ENCODE measurements at places on chromosomes 2 and 18. TPM values are rescaled to one million over a fixed set of nuclear protein-coding genes. Genes with fewer than 3 reads are reported as not detected.

Gene FAP
- total RNA-seq = 8.7 TPM

Gene AGAP1
- 42.4 TPM for total RNA-seq

Gene PMAIP1
- total RNA-seq = 21.7 TPM

Gene LDAH
- total RNA-seq = 17.0 TPM

Gene SLC30A3
- not detected for total RNA-seq

Gene TMEM17
- 2.6 TPM for total RNA-seq

Gene CD8A
- total RNA-seq = not detected

Gene LINC00305
- not detected for total RNA-seq

Gene ATP6V1C2
- total RNA-seq = 0.19 TPM

Gene VIT
- total RNA-seq = not detected

Gene CBLN2
- not detected for total RNA-seq

Gene IL36A
- total RNA-seq = not detected

Gene CYRIA
- total RNA-seq = 1.2 TPM

Gene VWC2L
- total RNA-seq = not detected

Gene SNORC
- 8.2 TPM for total RNA-seq
